Hindlimb muscle (tissue), 1 donor: ENCODE measurements at places on chromosomes 3 and 15. TPM values are rescaled to one million over a fixed set of nuclear protein-coding genes. Genes with fewer than 3 reads are reported as not detected.

The SERINC4 gene
- polyA plus RNA-seq = 0.90 TPM

The RTP1 gene
- not detected for polyA plus RNA-seq

The NEDD4 gene
- 9.0 TPM for polyA plus RNA-seq

The SNTN gene
- not detected for polyA plus RNA-seq

The CLDN16 gene
- not detected for polyA plus RNA-seq

The EXD1 gene
- polyA plus RNA-seq = 0.12 TPM

The A4GNT gene
- polyA plus RNA-seq = not detected

The TMEM212 gene
- polyA plus RNA-seq = 0.15 TPM

The EPB42 gene
- polyA plus RNA-seq = 2.5 TPM

The AADACL2 gene
- 0.31 TPM for polyA plus RNA-seq

The LOXL1 gene
- 35.3 TPM for polyA plus RNA-seq
